Effector CD4-positive, alpha-beta T cell (primary cell): ENCODE measurements at places on chromosomes 3 and 15.
A peak's percentile ranks its signal among the peaks of the same experiment; 100 is the strongest.

DNA sequence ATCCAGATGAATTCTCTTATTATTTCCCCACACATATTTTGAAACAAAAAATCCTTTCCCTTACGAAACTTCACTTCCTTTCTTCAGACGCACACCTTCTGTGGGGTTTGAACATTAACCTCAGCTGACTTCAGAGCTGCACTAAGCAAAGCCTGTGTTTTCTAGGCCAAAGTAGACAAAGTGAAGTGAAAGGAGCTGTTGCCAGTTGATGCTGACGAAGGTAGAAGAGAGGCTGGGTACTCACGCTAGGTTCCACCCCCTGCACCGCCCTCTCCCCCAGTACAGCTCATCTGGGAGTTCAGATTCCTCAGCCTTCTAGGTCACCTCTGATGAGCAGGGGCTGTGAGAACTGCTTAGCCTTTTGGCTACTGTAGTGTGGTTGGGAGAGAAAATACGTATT, 24.1 kb downstream of the DUT start:
- DNase-seq = no peak

- no peak for DNase-seq
Observed at GRCh38 chr3:122743581-122744120, 50.0 kb downstream of the HSPBAP1 start.

- DNase-seq = no peak
Observed at GRCh38 chr3:11091791-11092190, 62.5 kb upstream of the HRH1 start.

DNA sequence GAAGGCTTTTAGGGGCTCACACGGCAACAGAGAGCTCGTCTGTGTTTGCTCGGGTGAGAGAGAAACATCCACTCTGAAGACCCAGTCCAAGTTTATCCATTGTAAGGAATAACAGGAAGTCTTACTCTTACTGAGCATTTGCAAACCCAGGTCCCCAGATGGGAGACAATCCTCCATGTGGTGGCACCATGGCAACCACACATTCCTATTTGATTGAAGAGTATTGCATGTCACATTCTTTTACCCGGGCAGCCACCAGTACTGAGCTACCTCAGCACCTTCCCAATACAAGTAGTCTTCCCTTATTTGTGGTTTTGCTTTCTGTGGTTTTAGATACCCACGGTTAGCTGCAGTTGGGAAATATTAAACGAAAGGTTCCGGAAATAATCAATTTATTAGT, 302.9 kb upstream of the RASGRP1 start:
- no peak for DNase-seq

DNA sequence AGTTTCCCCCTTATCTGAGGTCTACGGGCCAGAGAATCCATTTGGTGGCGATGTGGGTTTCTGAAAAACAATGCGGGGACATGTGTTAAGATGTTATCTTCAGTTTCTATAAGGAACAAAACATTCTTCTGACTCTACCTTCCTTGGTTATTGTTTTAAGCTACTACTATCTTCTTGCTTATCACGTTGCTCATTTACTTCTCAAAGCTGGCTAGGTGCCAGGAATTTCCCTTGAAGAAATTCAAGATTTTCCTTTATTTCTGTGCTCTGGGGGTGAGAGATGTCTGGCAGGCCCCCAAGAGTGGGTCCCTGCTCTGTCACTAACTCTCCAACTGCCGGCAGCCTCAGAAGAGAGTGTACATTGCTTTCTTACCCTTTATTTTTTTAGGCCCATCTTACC, 119.8 kb downstream of the RYR3 start:
- DNase-seq = no peak

DNA sequence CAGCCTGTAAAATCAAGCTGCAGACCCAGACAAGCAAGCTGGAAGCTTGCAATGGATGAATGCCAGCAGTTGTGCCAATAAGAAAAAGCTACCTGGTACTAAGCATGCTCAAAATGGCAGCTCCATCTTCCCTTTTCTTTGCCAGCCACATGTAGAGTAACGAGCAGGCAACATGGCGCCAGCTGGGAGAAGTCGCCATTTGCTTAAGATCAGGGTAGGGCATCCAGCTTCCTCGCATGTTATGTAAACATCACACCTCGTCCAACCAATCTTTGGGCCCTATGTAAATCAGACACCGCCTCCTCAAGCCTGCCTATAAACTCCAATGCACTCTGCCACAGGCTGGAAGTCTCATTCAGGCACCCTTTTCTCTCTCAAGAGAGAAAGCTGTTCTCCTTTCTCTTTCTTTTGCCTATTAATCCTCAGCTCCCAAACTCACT, 973.9 kb downstream of the FHIT start:
- no peak for DNase-seq

GRCh38 chr15:78098131-78098755, 5.9 kb downstream of the SH2D7 start:
- no peak for DNase-seq

- no peak for DNase-seq
Observed at GRCh38 chr3:10753964-10754363, 62.1 kb upstream of the SLC6A11 start.

GRCh38 chr15:39096608-39097205, 484.2 kb upstream of the THBS1 start:
- DNase-seq = no peak

- DNase-seq = no peak
Observed at GRCh38 chr3:156974931-156975330, 148.8 kb downstream of the LEKR1 start.

DNA sequence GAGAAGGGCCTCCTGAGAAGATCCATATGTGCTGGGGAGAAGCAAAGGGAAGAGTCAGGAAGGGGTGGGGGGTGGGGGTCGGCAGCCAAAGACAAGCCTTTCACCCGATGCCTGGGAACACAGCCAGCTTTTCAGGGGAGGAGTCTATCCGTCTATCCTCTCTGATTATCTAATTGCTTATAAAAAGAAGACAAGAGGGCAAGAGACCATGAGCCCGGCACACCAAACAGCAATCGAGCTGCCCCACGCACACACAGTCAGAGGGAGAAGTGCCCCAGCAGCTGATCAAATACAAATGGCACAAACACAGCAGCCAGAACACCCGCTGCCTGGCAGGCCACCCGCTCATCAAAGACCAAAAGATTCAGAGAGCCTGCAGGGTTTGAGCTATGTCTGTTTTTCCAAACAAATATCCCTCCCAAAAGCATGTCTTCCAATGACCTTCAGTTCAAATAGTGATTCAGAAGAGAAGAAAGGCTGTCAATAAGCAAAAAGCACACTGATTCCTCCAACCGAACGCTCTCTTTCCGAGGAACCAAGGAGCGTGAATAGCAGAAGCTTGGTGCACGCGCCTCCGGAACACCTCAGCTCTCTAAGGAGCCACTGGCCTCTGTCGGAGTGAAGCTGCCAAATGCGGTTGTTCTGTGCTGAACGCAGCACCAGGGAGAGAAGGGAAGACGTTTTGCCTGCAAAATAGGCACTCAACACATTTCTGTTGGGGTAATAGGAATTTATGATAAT, 419.2 kb downstream of the OCA2 start:
- DNase-seq = no peak

DNA sequence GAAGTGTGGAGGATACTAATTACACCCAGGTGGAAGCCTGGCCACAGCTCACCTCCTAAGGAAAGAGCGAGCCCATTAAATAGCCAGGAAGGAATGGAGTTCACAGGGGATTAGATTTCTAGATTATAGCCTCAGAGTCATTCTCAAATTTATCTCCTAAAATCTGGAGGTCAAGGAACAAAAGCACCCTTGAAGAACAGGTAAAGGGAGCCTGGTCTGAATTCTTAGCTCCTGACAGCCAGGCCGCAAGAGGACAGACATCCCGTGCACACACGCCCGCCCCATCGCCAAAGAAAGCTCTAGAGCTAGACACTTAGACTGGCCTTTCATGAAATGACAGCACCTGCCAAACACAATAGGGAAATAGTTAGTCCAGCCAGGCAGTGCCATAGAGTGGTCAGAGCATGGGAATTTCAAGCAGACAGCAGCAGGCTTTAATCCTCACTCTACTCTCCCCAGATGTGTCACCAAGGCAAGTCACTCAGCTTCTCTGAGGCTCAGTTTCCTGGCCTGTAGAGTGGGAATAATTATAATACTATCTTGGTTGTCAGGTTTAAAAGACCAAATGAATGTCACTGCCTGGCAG, 59.2 kb downstream of the LIPC start:
- no peak for DNase-seq

GRCh38 chr3:141878817-141879216, 2.4 kb downstream of the ATP1B3 start:
- DNase-seq = no peak

DNA sequence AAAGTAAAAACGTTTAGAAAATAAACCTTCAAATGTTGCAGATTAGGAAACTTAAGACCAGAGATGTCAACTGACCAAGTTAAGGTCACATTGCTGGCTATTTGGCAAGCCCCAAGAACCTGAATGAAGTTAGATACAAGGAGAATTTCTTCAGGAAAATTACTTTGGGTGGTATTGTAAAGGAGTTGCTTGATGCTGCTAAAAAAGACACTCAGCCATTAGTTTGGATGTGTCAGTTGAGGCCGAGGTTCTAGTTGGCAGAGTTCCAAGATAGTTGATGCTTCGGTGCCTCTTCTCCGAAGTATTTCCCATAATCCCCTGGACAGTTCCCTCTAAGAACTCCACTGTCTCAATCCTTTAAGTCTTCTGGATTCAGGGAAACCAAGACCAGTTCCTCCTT, 24.3 kb downstream of the SIAH2 start:
- DNase-seq = no peak

- no peak for DNase-seq
Observed at GRCh38 chr15:58962662-58963565, 24.5 kb upstream of the RNF111 start.

- DNase-seq = no peak
Observed at GRCh38 chr3:110971010-110971601, 100.5 kb upstream of the NECTIN3 start.

GRCh38 chr15:58564981-58565380, 133.2 kb downstream of the LIPC start:
- DNase-seq = no peak

- DNase-seq = no peak
Observed at GRCh38 chr3:78633626-78634025, 1134.2 kb downstream of the ROBO1 start.

- no peak for DNase-seq
Observed at GRCh38 chr3:106083854-106084253, 215.0 kb upstream of the CBLB start.

- no peak for DNase-seq
Observed at GRCh38 chr3:141708367-141708766, 29.7 kb upstream of the RNF7 start.

DNA sequence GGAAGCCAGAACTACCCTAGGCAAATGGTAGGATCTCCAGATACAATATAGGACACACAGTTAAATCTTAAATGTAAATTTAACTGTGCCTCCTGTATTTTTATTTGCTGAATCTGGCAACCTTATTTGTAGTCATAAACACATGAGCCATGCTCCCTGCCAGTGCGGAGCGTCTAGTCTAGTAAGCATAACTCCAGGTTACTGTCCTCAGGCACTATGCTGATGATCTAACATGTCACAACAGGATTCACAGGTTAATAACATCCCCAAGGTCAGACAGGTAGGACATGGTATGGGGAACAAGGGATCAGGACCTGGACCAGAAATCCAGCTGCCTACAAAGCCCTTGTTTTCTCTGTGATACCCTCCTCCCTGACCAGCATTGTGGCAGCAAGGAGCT, 305.1 kb downstream of the CACNA2D3 start:
- no peak for DNase-seq

- no peak for DNase-seq
Observed at GRCh38 chr15:37682304-37682703, 252.1 kb upstream of the TMCO5A start.

GRCh38 chr3:170469151-170470062, 50.7 kb downstream of the CLDN11 start:
- no peak for DNase-seq

- DNase-seq = no peak
Observed at GRCh38 chr3:195080571-195081151, 190.3 kb downstream of the XXYLT1 start.

- peak; percentile 4 for DNase-seq
Observed at GRCh38 chr15:75578173-75578947, 755 bp downstream of the PTPN9 start.

DNA sequence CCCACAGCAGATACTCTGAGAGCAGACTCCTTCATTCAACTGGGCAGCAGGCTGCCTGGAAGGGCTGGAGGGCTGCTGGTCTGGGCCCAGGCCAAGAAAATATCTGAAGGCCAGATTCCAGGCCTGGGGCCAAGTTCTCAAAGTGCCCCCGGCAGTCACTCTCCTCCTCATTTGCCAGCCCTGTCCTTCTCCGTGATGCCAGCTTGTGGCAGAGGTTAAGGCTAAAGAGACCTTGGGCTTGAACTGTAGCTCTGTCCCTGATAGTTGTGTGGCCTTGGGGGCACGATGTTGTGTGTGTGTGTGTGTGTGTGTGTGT, 39.0 kb downstream of the FAM3D start:
- DNase-seq = no peak

- DNase-seq = no peak
Observed at GRCh38 chr3:111863942-111864694, 5.1 kb downstream of the PHLDB2 start.

- no peak for DNase-seq
Observed at GRCh38 chr15:79086814-79087213, 3.8 kb downstream of the RASGRF1 start.

- no peak for DNase-seq
Observed at GRCh38 chr15:31857194-31857593, 173.1 kb upstream of the CHRNA7 start.

DNA sequence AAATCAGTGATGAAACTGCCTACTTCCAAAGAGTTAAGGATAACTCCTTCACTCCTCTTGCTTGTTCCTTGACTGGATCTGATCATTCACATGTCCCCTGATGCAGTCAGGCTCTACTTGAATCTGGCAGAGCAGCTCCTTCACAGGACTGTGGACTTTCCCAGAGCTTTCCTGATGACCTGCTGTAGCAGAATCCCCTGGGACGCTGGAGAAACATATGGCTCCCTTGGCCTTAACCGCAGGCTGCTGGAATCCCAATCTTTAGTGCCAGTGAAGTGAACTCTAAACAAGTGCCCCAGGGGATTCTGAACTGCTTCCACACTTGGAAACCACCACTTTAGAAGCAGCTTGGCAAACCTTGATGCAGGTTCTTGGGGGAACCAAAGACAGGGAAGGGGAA, 217.8 kb downstream of the CHST2 start:
- DNase-seq = no peak

DNA sequence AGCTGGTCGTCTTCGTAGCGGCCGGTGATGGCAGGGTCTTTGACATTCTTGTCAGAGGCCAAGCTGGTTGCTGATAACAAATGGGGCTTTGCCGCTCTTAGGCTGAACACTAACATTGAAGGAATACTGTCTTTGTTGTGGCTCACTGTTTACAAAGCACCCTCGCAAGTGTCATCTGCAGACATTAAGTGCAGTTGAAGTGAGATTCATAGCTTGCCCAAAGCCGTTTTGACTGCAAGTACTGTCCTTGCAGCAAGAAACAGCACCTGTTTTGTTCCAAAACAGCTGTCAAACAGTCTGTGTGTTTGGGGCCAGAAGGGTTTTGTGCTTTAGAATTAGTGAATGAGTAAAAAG, 568 bp downstream of the SENP2 start:
- no peak for DNase-seq
